GM20000 (cell line): ENCODE measurements at places on chromosomes 7 and 10.

DNA sequence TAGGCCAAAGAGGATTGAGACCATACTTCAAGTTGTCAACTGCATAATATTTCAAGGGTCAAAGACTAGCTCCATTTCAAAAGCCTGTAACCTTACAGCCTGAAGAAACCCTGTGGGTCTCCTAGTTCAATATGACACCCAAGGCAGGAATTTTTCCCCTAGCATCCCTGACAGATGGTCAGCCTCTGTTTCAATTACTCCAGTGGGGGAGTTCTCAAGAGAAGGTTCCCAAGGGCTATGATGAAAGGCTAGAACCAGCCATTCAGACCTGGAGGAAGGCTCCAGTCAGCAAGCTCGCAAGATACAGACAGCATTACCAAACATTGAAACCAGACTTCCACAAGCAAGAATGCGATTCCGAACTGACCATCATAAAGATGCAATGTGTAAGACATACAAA lies 1.6 kb downstream of the HTR7 start:
- DNase-seq: no peak

DNA sequence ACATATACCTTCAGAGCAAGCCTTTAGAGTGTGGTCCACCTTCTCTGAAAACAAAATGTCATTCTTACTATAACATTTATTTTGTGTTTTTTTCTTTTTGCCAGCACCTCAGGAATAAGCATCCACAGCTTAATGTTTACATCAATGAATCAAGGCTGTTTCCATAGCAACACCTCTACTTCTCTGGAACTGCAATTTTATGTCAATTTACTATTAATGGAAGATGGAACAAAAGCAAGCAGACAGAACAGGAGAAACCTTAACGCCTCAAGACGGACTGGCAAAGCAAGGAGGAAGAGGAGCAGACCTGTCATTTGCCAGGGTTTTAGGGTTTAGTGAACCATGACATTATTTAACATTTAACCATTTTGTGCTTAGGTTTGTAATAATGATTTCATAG lies 63.1 kb downstream of the PRR15 start:
- DNase-seq: no peak

DNA sequence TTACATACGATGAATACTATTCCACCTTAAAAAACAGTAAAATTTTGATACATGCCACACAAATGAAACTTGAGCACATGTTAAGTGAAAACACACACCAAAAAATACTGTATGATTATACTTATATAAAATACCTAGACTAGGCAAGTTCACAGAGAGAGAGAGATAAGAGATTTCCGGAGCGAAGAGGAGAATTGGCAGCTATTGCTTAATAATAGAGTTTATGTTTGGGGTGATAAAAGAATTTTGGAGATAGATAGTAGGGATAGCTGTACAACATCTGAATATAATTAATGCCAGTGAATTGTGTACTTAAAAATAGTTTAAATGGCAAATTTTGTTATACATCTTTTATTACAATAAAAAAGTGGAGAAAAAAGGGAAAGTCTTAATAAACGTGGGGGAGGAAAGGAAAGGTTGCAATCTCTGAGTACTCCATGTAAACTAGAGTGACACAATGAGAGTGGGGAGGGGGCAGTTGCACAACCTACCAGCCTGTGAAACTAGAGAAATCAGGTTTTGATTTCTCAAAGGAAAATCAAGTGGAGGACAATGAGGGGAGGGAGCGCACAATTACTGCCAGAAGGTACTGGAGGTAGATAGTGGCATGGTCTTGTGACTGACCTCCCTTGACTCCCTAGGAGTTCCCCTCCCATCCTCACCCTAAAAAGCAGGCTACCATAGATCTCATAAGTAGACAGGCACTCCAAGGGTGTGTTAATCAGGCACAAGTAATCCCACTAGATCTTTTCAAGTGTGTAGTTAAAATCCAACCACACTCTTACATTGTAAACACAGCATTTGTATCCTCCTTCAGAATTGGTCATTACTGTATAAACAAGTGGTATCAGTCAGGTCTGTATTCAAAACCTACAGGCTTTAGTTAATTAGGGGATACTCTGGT lies 31.6 kb upstream of the ANK3 start:
- no peak for DNase-seq

DNA sequence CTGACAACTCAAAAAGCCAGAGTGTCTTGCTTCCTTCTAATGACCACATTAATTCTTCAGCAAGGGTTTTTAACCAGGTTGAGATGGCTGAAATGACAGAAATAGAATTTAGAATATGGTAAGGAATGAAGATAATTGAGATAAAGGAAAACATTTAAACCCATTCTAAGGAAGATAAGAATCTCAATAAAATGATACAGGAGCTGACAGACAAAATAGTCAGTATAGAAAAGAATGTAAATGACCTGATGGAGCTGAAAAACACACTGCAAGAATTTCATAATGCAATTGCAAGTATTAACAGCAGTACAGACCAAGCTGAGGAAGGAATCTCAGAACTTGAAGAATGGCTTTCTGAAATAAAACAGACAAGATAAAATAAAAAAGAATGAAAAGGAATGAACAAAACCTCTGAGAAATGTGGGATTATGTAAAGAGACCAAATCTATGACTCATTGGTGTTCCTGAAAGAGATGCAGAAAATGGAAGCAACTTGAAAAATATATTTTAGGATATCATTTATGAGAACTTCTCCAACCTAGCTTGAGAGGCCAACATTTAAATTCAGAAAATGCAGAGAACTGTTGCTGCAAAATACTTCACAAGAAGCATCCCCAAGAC lies 87.1 kb downstream of the SAMD9 start:
- no peak for DNase-seq

- no peak for DNase-seq
These were observed 477.4 kb upstream of the FZD8 start for GRCh38 chr10:36119455-36119854.

DNA sequence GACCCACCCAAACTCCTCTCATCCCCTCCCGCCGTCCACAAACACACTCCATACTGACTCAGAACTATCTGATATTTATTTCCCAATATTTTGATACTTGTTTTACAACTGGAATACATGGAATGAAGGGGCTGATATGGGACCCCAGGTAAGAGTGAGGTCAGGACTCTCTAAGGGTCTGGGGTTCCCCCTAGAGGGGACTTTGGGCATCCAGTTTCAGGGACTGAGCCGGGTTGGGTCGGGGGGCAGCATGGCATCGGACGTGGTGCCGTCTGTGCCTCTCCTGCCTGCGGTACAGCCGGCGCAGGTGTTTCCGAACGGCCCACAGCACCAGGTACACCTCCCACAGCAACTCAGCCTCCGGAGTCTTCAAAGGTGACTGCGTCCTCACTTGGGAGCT lies 7.5 kb downstream of the SPACDR start:
- no peak for DNase-seq
